ENCODE measurements at places on chromosomes 6 and 20.

DNA sequence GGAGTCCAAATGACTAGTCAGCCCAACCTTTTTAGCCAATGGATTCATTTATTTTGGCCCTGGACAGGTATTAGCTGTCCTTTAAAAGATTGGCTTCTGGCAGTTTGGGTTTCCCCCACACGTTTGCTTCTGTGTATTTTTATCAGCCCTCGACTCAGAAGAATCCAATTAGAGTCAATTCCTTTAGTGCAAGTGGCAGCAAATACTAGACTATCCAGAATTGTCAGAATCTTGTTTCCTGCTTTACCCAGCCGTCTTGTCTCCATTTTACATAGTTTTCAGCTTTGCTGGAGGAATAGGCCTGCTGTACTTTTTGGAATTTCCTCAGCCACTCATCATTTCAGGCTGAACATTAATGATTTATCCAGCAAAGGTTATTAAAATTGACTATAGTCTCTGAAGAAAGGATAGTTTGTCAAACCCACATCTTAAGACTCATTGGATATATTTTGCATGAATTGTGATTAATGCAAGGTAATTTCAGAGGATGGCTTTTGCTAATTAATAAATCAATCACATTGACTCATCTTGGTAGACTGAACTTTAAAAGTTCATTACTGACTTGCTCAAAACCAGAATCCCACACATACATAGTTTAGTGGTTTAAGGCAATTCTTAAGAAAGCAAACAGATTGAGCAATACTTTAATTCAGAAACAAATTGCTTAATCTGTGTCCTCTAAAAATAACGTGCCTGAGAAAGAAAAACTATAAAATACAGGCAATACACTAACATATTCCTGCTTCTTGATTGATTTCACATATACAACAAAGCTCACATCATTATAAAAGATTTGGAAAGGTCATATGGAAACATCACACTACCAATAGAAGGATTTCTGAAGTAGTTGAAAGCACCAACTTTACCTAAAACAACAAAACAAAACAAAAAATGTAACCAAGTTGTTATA lies 62.9 kb upstream of the ZNF217 start:
- no peak for DNase-seq

- DNase-seq = no peak
Measured at GRCh38 chr6:156885562-156885961, 108.4 kb downstream of the ARID1B start.

- DNase-seq = no peak
Measured at GRCh38 chr6:53640361-53640760, 25.2 kb downstream of the KLHL31 start.

DNA sequence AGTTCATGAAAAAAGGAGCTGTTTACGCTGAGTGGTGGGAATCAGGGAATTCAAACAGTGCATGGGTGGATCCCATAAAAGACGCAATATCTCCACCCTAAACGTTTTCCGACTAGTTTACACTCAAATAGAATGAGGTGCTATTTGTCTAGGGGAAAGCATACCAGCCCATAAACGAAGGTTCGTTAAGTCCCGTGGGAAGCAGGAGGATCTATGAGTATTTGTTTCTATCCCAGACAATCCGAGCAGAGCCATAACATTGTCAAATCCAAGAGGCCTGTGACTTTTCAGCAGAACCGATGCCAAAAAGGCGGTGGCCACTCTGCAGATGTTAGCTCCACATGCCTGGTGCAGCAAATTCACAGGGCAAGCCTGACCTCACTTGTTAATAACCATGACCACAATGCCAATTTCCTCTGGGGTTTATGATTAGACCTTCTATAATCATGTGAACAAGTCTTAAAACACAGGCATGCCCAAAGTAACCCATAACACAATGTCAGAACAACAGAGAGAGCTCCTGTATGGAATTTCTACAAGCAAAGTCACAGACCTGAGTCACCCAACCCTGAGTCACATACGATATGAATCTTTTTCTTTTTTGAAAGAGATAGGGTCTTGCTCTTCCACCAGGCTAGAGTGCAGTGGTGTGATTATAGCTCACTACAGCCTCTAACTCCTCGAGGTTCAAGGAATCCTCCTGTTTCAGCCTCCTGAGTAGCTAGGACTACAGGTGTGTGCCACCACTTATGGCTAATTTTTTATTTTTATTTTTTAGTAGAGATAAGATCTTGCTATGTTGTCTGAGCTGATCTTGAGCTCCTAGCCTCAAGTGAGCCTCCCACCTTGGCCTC lies 123.3 kb downstream of the KIF13A start:
- no peak for DNase-seq

DNA sequence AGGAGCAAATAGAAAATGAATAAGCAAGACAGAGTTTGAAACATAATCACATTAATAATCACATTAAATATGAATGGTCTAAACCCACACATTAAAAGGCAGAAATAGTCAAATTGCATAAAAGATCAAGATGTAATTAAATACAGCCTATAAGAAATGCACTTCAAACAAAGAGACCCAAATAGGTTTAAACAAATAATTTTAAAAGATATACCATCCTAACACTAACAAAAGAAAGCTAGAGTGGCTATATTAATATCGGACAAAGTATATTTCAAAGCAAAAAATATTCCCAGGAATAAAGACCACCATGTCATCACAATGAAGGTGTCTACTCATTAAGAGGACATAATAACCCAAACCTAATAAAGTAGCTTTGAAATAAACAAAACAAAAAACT lies 140.2 kb downstream of the WDR27 start:
- DNase-seq = no peak

GRCh38 chr6:22343864-22344263 lies 47.0 kb upstream of the PRL start:
- no peak for DNase-seq

DNA sequence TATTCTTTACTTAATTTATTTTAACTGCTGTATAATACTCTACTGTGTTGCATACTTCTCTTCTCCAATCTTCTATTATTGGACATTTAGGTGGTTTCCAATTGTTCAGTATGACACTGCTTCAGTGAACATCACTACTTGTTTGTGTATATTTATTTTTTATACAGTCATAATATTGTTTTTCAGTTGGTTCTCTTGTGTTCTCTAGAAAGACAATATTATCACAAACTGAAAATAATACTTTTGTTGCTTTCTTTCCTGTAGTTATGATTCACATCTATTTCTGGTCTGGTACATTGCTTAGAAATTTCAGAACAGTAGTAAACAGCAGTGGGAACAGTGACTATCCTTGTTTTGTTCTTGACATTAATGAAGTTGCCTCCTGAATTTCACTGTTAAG lies 62.8 kb upstream of the GTSF1L start:
- DNase-seq = no peak

- DNase-seq = no peak
Measured at GRCh38 chr6:165599121-165599520, 63.9 kb downstream of the PDE10A start.

GRCh38 chr20:51350941-51351631 lies 191.4 kb downstream of the NFATC2 start:
- no peak for DNase-seq

DNA sequence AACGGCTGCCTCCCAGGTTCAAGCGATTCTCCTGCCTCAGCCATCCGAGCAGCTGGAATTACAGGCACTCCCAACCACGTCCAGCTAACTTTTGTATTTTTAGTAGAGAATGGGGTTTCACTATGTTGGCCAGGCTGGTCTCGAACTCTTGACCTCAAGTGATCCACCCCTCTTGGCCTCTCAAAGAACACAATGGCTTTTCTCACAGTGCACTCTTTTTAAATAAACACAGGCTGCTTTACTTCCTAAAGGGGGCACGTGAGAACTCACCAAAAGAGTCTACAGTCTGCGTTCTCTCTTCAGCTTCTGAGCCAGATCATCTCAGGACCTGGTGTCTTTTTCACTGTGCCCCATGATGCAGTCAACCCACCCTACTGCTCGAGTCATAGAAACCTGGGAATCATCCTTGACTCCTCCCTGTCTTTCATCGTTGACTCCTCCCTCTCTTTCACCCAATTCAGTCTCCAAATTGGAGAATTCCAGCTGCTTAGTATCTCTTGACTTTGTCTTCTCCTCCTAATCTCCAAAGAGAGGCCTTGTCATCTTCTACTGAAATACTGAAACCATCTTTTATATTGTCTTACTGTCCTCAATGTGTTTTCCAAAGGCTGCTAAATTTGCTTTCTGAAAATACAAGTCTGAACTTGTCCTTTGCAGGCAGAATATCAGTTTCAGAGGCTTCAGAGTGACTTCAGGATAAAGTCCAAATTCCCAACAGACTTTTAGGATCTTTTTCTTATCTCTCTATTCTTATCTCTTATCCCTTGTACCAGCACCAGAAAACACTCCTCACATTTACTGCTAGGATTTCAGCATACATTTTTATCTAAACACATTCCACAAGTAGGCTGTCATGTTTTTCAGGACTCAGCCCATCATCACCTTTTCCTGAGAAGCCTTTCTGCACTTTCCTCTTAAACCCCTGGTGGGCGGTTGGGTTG lies 323.4 kb downstream of the SYNE1 start:
- DNase-seq = no peak

All from CD4-positive, alpha-beta T cell treated with Interleukin-6 at 100 ng/mL for 8 hours (primary cell).